ENCODE measurements at places on chromosomes 3 and 15.
A peak's percentile ranks its signal among the peaks of the same experiment; 100 is the strongest.

GRCh38 chr3:136708333-136708985, 43.7 kb downstream of the STAG1 start:
- no peak for DNase-seq

- DNase-seq = no peak
Measured at GRCh38 chr15:56077081-56077480, 83.7 kb upstream of the NEDD4 start.

DNA sequence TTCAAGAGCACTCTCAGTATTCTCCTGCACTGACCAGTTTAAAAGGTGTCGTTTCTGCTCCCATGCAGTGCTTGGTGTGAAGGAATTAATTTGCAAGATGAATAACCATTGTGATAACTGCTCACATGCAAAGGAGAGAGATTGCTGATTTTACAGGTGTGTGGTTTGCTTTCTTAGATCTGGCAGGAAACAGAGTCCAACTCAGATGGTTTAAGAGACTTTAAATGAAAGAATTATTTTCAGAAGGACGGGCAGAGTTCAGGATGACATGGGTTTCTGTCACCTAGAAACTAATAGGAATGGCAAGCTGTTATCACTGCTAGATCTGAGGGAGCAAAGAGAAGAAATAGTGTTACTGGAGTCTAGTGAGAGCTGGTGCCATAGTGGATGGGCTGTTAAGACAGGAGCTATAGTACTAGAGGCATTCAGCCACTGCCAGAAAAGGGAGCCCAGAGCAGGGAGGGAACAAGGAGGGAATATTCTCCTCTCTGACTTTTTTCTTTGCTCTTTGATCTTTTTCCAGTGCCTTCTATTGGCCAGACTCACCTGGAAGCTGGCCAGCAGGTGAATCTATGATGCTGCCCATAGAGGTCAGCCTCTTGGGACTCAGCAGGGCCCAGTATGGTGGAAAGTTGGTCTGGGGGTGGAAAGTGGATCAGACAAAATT, 14.9 kb downstream of the ATXN7 start:
- no peak for DNase-seq

DNA sequence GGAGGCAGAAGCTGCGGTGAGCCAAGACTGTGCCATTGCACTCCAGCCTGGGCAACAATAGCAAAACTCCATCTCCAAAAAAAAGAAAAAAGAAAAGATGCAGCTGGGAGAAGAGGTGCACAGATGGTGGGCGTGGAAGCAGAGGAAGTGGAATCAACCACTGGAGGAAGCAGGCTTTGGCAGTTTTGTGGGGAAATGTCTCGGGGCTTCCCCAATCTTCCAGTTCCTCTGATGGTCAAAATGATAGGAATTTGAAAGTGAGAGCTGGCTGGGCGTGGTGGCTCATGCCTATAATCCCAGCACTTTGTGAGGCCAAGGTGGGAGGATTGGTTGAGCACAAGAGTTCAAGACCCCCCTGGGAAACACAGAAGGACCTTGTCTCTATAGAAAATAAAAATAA, 48.1 kb upstream of the SMAD3 start:
- DNase-seq = no peak

DNA sequence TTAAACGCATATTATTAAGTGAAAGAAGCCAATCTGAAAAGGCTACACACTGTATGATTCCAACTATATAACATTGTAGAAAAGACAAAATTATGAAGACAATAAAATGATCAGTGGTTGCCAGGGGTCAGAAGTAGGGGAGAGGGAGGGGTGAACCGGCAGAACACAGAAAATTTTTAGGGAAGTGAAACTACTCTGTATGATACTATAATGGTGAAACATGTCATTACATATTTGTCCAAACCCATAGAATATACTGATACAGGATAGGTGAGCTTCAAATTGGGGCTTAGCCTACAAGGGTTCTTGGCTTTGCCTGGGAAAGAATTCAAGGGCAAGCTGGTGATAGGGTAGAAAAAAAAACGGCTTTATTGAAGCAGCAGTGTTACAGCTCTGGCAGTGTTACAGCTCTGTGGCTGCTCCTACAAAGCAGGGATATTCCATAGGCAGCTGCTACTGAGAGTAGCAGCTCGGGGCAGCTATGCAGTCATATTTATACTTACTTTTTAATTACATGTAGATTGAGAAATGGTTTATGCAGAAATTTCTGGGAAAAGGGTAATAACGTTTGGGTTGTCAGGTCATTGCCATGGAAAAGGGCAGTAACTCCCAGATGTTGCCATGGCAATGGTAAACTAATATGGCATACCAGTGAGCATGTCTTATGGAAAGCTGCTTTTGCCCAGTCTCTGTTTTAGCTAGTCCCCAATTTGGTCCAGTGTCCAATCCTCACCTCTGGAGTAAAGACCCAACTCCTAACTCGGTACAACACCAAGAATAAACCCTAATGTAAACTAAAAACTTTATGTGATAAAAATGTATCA, 125.1 kb upstream of the SLC25A36 start:
- no peak for DNase-seq

GRCh38 chr3:70744536-70744935, 432.1 kb upstream of the MDFIC2 start:
- DNase-seq = no peak

DNA sequence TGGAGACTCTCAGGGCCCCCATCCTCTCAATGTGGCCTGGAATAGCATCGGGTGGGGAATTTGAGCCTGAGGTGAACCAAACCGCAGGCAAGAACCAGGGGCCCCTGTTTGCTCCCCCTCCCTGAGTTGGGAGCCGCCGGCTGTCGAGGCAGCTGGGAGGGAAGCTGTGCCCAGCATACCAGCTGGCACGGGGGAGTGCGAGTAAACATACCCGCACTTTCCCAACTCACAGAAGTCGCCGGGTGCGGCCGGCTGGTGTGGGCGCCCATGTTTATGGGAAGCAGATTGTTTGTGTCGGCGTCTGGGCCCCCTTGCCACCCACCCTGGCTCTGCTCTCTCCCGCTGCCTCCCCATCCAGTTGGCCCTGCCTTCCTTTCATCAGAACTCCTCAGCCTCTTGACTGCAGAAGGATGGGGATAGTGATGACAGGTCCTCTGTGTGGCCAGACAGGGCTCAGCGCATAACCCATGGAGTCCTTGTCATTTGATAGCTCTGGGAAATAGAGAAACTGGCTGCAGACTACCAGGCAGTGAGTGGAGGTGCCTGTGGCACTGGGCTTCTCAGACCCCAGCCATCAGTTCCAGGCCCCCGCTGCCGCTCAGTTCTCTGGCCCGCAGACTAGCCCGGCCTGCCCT, 60.4 kb downstream of the CACNA2D2 start:
- DNase-seq = no peak

DNA sequence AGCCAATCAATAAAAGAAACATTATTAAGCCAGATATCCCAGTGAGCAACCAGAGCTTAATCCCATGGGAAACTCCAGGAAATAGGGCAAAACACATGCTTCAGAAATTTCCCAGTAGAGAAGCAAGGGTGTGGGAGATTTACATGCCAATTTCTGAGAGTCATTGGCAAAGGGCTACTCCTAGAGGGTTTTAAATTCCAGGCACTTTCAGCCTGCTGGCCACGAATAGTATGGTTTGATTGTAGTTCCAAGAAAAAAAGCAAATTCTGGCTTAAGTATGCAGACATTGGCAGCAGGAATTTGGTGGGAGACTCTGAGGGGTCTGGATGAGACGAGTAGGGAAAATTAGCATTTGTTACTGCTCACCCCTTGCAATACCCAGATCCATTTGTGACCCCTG, 402.1 kb upstream of the SUCLG2 start:
- DNase-seq = no peak

GRCh38 chr15:33492434-33493052, 181.8 kb downstream of the RYR3 start:
- no peak for DNase-seq

GRCh38 chr15:40739854-40740253, 15.2 kb downstream of the RMDN3 start:
- DNase-seq = no peak

DNA sequence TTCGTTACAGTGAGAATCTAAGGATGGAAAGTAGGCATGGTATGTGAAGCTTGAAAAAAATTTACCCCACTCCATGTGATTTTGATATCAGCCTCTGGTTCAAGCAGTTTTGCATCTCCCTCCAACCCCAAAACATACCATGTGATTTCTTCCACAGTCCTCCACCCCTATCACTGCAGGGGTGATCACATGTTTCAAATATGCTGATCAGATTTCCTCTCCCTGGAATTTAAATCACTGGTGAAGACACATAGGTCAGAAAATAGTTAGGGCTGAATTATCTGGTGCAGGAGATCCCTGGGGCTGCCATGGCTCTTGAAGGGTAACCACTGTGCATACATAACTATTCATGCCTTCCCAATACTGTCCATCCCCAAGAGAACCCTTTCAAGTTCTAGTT, 119.7 kb upstream of the THRB start:
- DNase-seq = no peak

GRCh38 chr3:156390846-156391245, 164.1 kb downstream of the SSR3 start:
- no peak for DNase-seq

GRCh38 chr3:16999161-16999560, 114.4 kb downstream of the PLCL2 start:
- no peak for DNase-seq

GRCh38 chr15:50685191-50685975, 1.2 kb downstream of the TRPM7 start:
- no peak for DNase-seq

DNA sequence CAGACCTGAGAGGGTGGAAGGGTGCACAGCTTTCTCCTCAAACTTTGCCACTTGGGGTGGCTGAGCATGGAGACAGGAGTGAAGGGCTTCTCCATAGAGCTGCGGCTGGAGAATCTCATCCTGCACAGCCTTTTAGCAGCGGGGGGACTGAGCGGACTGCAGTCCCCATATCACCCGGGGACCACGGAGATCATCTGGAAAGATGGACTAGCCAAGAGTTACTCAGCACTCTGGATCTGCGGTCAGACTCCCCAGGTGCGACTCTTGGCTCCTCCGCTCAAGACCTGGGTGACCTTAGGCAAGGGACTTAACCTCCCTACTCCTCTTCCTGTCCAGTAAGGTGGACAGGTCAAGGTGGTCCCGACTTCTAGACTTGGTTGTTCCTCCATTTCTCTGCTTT, 125.8 kb upstream of the MEF2A start:
- no peak for DNase-seq

GRCh38 chr3:150905746-150906145, 507 bp upstream of the MINDY4B start:
- no peak for DNase-seq

DNA sequence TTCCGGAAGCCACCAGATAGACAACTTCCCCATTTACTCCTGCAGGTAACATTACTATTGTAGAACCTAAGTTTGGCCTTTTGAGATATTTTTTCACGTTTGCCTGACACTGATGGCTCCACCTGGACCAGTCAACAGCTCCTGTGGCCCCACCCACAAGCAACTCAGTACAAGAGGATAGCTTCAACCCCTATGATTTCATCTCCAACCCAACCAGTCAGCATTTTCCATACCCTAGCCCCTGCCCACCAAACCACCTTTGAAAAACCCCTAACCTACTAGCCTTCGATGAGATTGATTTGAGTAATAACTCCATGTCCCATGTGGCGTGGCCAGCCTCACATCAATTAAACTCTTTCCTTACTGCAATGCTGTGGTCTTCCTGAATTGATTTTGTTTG, 950 bp upstream of the EHHADH start:
- no peak for DNase-seq

DNA sequence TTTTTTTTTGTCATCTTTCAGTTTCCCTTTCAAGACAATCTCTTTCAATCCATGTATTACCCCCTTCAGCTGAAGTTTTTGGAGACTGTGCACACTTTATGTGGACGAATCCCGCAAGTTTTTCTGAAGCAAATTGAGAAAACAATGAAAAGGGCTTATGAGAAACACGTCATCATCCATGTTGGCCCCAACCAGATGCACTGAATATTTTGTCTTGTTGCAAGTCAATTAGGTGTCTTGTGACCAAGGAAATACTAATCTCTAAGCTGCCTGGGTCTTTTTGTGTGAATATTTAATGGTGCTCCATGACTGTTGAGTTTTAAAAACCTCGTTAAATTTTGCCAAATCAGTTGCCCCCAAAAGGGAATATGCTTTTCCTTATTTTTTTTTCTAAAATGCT, 21.7 kb upstream of the PPP4R2 start:
- no peak for DNase-seq

- no peak for DNase-seq
Measured at GRCh38 chr15:66190746-66191145, 62.8 kb downstream of the MEGF11 start.

GRCh38 chr3:12286927-12287726, 1.7 kb upstream of the PPARG start:
- DNase-seq = no peak

DNA sequence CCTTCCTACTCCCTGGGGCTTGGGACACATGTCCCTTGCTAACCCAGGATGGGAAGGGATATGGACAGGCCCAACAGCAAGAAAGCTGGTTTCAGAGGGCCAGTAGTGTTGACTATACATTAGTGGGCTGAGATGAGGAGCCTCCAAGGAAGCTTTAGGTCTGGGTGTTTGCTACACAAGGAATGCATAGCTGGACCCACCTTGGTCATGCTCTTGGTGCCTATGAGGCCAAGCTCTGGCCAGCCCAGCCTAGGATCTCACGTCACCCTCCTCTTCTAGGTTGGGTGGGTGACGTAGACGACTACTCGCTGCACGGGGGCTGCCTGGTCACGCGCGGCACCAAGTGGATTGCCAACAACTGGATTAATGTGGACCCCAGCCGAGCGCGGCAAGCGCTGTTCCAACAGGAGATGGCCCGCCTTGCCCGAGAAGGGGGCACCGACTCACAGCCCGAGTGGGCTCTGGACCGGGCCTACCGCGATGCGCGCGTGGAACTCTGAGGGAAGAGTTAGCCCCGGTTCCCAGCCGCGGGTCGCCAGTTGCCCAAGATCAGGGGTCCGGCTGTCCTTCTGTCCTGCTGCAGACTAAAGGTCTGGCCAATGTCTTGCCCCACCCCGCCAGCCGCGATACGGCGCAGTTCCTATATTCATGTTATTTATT, 653 bp upstream of the WDR6 start:
- no peak for DNase-seq

GRCh38 chr15:35436422-35436821, 109.5 kb downstream of the DPH6 start:
- DNase-seq = no peak

- no peak for DNase-seq
Measured at GRCh38 chr3:111769992-111770352, 89.1 kb upstream of the PHLDB2 start.

GRCh38 chr3:52939600-52939999, 42.3 kb upstream of the STIMATE start:
- no peak for DNase-seq

- peak; percentile 9 for DNase-seq
Measured at GRCh38 chr3:33658991-33659848, 58.8 kb downstream of the CLASP2 start.

DNA sequence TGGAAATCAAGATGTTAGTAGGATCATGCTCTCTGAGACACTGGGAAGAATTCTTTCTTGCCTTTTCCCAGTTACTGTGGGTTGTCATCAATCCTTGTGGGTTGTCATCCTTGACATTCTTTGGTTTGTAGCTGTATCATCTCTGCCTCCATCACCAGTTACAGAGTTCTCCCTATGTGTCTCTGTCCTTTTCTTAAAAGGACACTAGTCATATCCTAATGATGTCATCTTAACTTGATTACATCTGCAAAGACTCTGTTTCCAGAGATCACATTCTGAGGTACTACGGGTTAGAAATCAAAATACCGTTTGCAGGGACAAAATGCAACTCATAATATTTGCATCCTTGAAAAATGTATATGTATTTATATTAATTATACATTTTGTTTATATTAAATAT, 500.4 kb downstream of the ZBBX start:
- no peak for DNase-seq

All from CD4-positive, alpha-beta T cell treated with Interleukin-4 for 1 hour (primary cell).